ENCODE measurements at places on chromosomes 7 and 10.
A peak's percentile ranks its signal among the peaks of the same experiment; 100 is the strongest.

DNA sequence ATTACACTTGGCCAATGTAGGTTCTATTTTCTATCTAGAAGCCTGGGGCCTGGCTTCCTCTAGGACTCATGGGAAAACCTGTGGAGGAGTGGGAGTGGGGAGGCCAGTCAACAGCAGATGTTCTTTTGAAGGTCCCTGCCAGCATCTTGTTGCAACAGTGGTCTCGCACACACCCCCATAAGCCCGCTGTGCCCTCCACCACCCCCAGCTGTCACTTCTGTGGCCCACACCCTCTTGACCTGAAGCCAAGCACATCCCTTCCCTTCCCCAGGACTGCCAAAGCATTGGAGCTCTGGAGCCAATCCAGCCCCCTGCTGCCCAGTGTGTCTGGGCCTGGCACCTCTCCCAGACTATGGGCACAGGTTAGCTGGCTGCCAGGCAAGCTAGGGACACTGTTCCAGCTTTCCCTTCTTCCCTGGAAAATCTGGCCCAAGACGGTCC is 1.9 kb upstream of the STX1A start:
- H3K27me3 ChIP-seq = peaks cover 13% of the 10 kb centered on the region
- peak overlapping the region; percentile 55 for H3K4me3 ChIP-seq
- H3K27ac ChIP-seq = no peak overlapping the region
- DNase-seq = no peak
- peaks cover 5% of the 10 kb centered on the region for H3K36me3 ChIP-seq

DNA sequence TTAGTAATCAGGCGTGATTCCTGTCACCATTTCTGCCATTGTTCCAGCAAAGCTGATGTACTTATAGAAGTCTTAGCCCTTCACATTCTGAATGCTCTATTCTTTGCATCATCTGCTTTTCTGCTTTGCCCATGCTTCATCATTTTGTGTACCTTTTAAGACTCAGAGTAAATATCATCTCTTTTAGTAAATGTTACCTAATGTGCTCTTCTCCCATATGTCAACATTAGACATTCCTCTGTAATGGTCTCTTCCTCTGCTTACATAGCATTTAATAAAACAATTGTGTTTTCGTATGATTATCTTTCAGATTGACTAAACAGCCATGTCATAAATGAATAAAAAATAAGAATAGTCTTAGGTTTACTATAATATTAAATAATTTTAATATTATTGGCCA is 719.6 kb upstream of the GRM3 start:
- H3K36me3 ChIP-seq = no peaks in the 10 kb centered on the region
- H3K4me3 ChIP-seq = no peak overlapping the region
- no peak for DNase-seq
- no peaks in the 10 kb centered on the region for H3K4me1 ChIP-seq
- no peaks in the 10 kb centered on the region for H3K27me3 ChIP-seq
- no peak overlapping the region for H3K27ac ChIP-seq

GRCh38 chr7:105885387-105886111 is 9.2 kb upstream of the ATXN7L1 start:
- DNase-seq = no peak
- H3K4me1 ChIP-seq = peaks cover 17% of the 10 kb centered on the region
- H3K27ac ChIP-seq = no peak overlapping the region
- no peaks in the 10 kb centered on the region for H3K36me3 ChIP-seq
- no peak overlapping the region for H3K4me3 ChIP-seq

GRCh38 chr10:88964869-88965415 is 12.4 kb upstream of the ACTA2 start:
- no peak overlapping the region for H3K4me3 ChIP-seq
- H3K4me1 ChIP-seq = peaks cover 25% of the 10 kb centered on the region
- H3K27ac ChIP-seq = no peak overlapping the region

DNA sequence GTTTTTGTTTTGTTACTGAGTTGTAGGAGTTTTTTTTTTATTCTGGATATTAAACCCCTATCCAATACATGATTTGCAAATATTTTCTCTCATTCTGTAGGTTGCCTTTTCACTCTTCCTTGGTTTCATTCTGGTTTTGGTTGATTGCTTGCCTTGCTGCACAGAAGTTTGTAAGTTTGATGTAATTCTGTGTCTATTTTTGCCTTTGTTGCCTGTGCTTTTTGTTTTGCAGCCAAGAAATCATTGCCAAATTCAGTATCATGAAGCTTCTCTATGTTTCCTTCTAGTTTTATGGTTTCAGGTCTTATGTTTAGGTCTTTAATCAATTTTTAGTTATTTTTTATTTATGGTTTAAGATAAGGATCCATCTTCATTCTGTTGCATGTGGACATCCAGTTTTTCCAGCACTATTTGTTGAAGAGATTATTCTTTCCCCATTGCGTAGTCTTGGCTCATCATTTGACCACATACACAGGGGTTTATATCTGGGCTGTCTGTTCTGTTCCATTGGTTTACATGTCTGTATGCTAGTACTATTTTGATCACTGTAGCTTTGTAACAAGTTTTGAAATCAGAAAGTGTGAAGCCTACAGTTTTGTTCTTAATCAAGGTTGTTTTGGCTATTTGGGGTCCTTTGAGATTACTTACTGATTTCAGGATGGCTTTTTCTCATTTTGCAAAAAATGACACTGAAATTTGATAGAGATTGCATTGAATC is 26.4 kb downstream of the BMPR1A start:
- H3K4me3 ChIP-seq = no peak overlapping the region
- no peaks in the 10 kb centered on the region for H3K4me1 ChIP-seq
- DNase-seq = no peak
- peaks cover 5% of the 10 kb centered on the region for H3K27me3 ChIP-seq
- H3K36me3 ChIP-seq = no peaks in the 10 kb centered on the region

DNA sequence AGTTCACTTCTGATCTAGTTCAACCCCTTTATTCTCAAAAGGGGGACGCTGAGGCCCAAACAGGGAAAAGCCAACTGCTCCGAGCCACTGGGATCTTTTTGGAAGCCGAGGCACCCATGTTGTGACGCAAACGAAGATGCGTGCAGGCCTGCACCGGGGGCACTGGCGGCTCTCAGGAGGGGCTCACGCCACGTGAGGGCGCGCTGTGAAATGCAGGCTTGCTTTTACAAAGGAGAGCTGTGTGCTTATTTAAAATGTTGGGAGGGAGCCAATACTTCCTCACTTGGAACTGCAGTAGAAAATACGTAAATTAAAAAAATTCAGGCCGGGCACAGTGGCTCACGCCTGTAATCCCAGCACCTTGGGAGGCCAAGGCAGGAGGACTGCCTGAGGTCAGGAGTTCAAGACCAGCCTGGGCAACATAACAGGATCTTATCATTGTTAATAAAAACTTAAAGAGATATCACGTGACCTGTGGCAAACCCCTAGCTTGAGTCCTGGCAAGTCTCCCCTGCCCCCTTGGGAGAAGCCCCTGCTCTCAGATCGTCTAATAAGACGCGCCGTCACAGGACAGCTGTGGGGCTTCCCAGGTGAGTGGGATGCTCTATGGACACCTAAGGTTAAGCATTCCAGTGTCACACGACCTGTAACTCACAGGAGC is 16.3 kb downstream of the BRI3 start:
- no peaks in the 10 kb centered on the region for H3K36me3 ChIP-seq
- H3K4me1 ChIP-seq = no peaks in the 10 kb centered on the region
- H3K27ac ChIP-seq = no peak overlapping the region
- H3K4me3 ChIP-seq = no peak overlapping the region
- no peaks in the 10 kb centered on the region for H3K27me3 ChIP-seq

GRCh38 chr7:149875396-149875795 is 1.6 kb downstream of the ATP6V0E2 start:
- peaks cover 40% of the 10 kb centered on the region for H3K4me1 ChIP-seq
- DNase-seq = no peak
- no peaks in the 10 kb centered on the region for H3K27me3 ChIP-seq
- H3K36me3 ChIP-seq = peaks cover 19% of the 10 kb centered on the region
- H3K4me3 ChIP-seq = peak overlapping the region; percentile 79

- H3K27me3 ChIP-seq = peaks cover 5% of the 10 kb centered on the region
- no peak for DNase-seq
Measured at GRCh38 chr10:44314802-44315460, 70.0 kb downstream of the CXCL12 start.

GRCh38 chr7:106618480-106618879 is 42.5 kb downstream of the CCDC71L start:
- no peak overlapping the region for H3K4me3 ChIP-seq
- peaks cover 3% of the 10 kb centered on the region for H3K4me1 ChIP-seq
- no peaks in the 10 kb centered on the region for H3K27me3 ChIP-seq
- DNase-seq = no peak

DNA sequence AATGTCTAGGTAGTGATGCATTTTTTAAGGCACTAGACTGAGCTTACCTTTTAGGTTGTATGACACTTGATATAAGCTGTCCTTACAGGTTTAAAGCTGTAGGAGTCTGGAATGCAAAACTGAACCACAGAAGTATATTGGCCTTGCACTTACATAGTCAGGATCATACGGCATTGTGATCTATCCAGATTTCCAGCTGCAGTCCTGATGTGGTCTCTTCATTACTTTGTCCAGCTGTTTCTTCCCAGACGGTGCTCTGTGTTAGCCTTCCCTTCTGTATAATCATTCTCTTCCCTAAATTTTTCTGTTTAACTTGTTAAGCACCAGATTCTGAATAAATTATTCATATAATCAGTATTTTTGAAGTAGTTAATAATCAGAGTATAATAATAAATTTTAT is 67.1 kb downstream of the AUTS2 start:
- DNase-seq = no peak
- H3K4me3 ChIP-seq = no peak overlapping the region
- no peaks in the 10 kb centered on the region for H3K27me3 ChIP-seq

- DNase-seq = no peak
- H3K36me3 ChIP-seq = no peaks in the 10 kb centered on the region
- peaks cover 2% of the 10 kb centered on the region for H3K4me1 ChIP-seq
Measured at GRCh38 chr7:23234569-23235296, 11.8 kb upstream of the GPNMB start.

DNA sequence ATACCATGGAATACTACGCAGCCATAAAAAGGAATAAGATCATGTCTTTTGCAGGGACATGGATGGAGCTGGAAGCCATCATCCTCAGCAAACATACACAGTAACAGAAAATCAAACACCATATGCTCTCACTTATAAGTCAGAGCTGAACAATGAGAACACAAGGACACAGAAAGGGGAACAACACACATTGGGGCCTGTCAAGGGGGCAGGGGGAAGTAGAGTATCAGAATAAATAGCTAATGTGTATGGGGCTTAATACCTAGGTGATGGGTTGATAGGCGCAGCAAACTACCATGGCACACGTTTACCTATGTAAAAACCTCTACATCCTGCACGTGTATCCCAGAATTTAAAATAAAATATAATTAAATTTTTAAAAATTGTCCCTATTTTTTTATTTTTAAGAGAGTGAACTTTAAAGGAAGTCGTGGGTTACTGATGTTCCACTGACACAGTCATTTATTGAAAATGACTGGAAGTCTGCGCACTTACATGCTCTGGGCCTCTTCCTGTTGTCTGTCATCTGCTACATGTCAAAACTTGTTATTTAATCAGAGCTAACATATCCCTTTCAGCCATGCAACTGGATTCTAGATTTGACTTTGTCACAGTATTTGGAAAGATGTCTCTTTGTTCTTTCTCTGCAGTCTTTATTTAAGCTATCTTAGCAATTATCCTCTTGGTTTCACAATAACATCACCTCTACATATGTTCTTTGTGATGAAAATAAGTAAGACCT is 73.7 kb upstream of the ABCB5 start:
- no peak overlapping the region for H3K27ac ChIP-seq
- DNase-seq = no peak
- H3K4me1 ChIP-seq = peaks cover 1% of the 10 kb centered on the region

Measured in T-helper 2 cell treated with Interferon-gamma antibody and Interleukin-4, amounts not matched to agents 5 μg/mL and 100 μg/mL, for 36 hours (primary cell).